ENCODE measurements at places on chromosomes 2 and 18.

DNA sequence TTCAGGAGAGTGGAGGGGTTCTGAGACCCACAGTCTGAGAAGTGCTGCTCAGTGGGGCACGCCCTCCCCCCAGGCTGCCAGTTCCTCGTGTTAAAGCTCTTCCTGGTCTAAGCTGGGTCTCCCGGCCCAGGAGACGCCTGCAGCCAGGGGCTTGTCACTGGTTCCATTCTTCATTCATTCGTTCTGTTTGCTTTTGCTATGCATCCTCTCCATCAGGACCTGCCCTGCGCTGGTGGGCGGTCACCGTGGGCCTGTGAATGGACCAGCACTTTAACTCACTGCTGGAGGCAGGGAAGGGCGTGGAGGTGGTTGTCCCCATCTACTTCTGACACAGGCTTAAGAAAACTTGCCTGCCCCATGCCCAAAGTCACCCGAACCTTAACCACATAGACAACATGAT lies 272.8 kb upstream of the HDAC4 start:
- DNase-seq = no peak

- peak; percentile 3 for DNase-seq
Observed at GRCh38 chr2:8542381-8543059, 139.3 kb upstream of the ID2 start.

- no peak for DNase-seq
Observed at GRCh38 chr2:143371616-143372015, 242.4 kb downstream of the ARHGAP15 start.

DNA sequence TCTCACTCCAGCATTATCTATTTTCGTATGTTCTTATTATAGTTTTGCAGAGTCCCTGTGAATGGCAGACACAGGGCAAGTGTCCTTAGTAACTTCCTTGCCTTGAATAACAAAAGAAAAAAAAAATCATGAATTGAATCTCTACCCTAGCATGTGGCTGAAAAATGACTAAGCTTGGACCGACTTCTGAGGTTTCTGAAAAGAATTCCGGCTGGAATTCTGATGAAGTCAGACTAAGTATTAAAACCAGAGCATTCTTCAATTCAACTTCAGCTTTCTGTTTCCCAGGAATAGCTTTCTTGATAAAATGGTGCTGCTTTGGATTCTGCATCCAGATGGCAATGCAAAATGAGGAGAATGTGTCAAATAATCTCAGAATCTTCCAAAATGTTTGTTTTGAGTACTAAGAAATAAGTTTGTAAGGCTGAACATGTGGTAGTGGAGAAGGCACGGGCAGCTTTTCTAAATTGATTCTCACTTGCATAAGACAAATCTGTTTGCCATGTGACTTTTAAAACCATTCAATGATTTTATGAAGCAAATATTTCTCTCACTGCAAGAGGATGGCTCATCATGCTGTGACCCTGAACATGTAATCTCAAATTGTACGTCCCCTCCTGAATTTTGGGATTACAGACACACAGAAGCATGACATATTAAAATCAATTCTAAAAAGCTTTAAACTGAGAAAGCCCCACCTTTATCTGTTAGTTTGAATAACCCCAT lies 1462.8 kb upstream of the LRRTM1 start:
- DNase-seq = no peak

DNA sequence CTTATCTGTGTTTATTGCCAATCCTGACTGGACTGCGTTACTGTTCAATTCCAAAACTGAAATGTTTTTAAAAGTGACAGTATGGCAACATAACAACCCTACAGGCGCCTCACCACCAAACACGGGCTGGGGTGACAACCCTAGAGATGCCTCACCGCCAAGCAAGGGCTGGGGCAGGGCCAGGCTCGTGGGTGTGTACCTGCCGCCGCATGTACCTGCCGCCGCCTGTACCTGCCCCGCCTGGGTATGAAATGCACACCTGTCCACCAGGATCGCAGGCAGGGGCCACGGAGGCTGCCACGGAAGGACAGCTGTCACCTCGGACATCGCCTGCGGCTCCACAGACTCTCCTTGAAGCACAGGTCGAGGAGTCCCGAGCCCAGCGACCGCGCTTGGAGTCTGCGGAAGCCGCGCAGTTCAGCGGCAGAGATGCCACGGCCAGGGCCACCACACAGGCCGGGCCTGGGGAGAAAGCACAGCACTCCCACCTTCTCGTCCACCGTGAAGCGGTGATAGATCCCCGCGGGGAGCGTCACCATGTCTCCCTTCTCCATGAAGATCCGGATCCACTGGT lies 18.9 kb downstream of the ADI1 start:
- no peak for DNase-seq

DNA sequence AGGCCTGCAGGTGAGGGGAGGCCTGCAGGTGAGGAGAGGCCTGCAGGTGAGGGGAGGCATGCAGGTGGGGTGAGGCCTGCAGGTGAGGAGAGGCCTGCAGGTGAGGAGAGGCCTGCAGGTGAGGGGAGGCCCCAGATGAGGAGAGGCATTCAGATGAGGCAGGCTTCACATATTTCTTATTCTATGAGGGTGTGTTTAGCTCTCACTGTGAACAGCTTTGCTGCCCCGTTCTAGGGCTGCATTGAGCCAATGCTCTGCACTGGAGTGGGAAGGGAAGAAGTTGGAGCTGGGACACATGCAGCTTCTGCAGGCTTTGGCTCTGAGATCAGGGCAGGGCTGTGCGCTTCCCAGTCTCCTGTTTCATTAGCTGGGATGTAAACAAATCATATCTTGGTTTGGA lies 19.5 kb downstream of the TPO start:
- no peak for DNase-seq

DNA sequence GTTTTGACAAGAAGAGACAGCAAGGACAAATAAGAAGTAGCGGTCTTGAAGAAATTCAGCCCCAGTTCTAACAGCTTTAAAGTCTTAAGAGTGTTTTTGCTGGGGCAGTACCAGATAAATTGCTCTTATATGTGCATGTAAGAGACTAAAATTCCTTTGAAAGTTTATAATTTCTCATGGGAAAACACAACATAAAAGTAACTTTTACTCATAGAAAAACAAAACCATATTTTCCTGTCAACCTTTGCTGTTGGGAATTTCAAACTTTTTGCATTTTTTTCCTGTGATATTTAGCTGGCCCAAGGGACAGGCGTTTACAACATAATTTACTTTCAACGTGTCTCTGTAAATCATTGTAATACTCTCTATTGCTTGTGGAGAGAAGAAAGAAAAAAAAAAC lies 767.8 kb upstream of the ZEB2 start:
- DNase-seq = no peak

DNA sequence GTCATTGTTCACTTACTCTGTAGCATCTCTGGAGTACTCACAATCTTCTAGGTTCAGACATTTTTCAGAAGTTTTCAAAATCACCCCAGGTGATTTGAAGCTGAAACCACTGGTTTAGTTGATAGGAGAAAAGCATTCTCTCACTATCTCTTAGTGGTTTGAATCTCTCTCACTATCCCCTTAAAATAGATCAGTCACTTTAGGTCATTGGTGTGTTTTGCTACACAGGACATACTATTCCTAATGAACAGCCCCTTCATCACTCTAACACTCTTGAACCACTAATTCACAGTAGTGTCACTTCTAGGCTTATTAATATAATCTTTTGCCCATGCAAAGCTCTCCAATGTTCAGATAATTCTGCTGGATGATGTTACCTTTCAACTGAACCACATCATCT lies 34.5 kb downstream of the LYPD6 start:
- DNase-seq = no peak

- DNase-seq = no peak
Observed at GRCh38 chr2:37149626-37150322, 7.0 kb downstream of the EIF2AK2 start.

DNA sequence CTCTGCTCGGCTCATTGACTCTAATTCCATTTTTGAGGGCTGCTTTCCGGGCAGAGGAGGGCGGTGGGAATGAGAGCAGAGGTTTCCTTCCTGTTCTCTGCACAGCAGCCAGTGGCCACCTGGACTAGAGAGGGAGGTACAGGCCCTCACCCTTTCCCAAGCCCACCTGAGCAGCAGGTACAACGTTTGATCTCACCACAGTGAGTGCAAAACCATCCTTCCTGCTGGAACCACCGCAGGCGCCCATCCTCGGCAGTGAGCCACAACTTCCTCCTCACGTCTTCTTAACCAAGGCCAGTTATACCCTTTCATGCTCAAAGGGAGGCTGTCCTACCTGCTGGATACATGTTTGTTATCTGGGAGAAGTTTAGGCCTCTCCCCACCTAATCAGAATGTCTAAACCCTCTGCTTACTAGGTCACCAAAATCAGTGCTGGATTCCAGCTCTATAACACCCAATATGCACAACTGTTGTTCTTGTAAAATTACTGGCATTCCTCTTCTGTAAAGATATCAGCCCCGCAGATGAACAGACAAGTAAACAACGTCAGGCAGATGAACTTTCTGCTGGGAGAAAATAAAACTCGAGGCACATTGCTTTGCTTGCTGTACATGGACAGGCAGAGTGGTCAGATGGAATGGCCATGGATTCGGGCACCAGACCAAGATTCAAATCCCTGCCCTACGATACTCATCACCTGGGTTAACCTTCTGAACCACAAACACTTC lies 191.4 kb downstream of the SH3RF3 start:
- no peak for DNase-seq
